ENCODE measurements at places on chromosomes 5 and 9.

DNA sequence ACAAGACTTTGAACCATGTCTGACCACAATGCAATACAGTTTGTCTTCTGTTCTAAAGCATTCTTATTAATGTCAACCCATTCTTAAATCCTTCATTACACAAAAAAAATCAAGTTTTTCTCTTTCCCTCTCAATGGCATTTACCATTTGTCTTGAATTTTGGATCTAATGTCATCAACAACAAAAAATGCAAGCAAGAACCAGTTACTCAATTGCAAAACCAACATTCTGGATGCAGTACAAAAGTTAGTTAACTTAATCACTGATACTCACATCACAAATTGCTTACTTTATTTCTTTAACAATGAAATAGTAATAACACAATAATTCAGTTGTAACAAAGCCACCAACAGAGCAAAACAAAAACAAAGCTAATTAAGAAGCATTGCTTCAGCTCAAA is 6.0 kb downstream of the C9orf40 start:
- DNase-seq: no peak

DNA sequence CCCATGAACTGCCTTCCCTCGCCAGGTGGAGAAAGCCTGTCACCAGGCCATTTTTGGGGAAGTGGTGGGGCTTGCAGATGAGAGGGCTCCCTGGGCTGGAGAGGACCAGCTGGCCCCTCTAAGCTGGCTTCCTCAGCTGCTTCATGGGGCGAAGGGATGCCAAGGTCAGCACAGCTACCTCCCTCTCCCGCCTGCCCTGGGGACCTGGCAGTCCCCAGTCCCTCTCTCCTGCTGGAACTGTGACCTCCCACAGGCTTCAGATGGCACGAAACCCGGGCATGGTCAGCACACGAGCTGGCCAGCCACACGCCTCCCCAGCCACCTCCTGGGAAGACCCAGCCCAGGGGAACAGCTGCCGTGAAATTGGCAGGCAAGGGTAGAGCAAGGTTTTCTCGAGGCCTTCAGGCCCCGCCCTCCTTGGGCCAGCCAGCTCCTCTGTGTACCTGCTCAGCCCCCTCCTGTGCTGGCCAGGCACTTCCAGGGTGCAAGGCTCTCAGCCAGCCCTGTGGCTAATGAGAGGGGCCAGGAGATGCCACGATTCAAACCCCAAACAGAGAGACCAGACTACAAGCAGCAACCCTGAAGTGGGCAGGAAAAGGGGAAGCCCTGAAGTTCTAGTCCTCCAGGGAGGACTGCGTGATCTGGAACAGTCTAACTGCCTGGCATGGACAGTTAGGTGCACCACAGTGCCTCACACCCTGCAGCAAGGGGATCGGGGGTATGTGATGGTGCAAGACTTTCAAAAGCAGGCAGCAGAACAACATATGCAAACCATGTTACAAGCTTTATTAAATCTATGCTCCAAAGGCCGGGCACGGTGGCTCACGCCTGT is 12.9 kb downstream of the PLPP7 start:
- no peak for DNase-seq

- DNase-seq: no peak
Measured at GRCh38 chr9:131391020-131391419, 2.9 kb upstream of the PRRC2B start.

GRCh38 chr5:23208959-23209431 is 298.4 kb upstream of the PRDM9 start:
- no peak for DNase-seq

DNA sequence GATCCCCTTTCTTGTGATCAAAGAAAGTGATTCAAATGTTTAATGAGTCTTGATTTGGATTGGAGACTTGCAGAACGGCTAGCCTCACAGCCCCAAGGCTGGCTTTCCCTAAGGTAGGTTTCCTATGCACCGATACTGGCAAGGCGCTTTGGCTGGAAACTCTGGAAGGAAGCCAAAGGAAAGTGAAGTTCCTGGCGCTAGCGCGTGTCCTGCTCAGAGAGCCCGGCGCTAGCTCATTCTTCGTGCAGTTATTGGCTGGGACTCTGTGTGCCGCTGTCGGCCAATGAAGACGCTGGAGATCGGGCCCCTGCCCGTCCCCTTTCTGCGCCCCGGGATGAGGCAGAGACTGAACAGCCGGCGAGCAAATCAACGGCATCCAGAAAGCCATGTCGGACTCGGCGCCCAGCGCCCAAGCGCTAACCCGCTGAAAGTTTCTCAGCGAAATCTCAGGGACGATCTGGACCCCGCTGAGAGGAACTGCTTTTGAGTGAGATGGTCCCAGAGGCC is at the start of gene PCDHGC3:
Gene PCDHGC3 (plus strand): TSS at position 342 of the 507 bp plus-strand sequence. CDS start 151 bp downstream, at position 493.
- no peak for DNase-seq

- no peak for DNase-seq
Measured at GRCh38 chr9:98798254-98798653, 1.9 kb upstream of the ANKS6 start.

DNA sequence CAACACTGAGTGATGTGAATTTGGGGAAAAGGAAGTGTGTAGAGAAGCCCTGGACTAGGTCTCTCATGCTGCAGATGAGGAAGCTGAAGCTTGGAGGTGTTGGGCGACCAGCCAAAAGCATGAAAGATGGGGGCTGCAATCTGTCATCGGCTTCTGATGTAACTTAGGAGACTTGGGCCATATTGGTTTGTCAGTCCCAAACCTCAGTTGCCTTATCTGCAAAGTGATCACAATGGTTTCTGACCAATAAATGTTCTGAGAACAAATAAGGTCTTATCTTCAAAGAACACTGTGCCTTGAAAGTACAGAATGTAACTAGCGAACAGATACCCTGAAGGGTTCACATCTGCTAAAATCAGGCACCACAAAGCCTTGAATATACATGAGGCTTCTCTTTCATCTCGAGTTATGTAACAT is 198.4 kb upstream of the NR3C1 start:
- DNase-seq: no peak

DNA sequence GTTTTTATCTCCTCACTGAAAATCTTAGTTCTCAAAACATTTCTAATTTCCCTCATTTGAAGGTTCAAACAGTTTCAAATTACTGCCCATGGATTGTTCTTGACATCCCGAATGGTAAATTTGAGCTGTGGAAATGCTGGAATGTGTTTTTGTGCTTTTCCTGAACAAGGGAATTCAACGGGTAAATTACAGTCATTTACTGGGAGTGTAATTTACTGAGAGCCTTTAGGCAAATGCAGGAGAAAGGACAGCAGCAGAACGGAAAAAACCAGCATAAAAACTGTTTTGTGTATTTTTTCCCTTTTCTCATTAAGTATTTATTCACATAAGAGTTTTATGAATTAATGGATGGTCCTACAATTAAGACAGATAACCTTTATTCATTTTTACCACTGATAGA is 139.2 kb downstream of the PBX3 start:
- no peak for DNase-seq

GRCh38 chr9:4280605-4281004 is 19.3 kb downstream of the GLIS3 start:
- DNase-seq: no peak

All from activated T-helper 2 cell treated with anti-CD3 and anti-CD28 coated beads, Interferon-gamma antibody, Interleukin-2, Interleukin-4, amounts not matched to agents 10 μg/mL and 5 μg/mL and 100 μg/mL, durations not matched to agents 14 hours and 24 hours and 36 hours (primary cell).